ENCODE measurements at places on chromosomes 2 and 18.

DNA sequence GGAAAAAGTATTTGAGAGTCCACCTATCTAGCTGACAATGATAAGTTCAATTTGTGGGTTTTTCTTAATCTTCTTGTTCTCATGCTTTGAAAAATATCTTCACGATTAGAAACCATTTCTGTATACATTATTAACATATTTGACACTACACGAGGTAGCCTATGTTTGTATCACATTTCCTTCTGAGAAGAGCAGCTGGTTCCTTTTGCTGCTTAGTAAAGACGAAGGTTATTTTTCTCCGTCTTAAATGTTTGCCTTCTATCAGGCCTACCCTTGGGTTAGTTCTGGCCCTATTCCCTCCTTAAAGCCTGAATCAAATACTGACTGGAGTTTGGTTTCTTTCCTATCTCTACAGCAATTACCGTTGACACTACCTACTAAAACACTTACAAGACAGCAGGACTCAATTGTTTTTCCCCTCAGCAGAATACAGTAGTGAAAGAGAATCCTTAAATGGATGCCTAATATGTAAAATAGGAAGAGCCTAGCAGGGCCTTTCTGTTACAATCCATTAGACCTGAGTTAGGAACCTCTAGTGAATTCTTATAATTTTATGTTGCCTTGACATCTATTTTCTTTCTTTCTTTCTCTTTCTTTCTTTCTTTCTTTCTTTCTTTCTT lies 790.4 kb downstream of the EPHA4 start:
- DNase-seq: no peak

DNA sequence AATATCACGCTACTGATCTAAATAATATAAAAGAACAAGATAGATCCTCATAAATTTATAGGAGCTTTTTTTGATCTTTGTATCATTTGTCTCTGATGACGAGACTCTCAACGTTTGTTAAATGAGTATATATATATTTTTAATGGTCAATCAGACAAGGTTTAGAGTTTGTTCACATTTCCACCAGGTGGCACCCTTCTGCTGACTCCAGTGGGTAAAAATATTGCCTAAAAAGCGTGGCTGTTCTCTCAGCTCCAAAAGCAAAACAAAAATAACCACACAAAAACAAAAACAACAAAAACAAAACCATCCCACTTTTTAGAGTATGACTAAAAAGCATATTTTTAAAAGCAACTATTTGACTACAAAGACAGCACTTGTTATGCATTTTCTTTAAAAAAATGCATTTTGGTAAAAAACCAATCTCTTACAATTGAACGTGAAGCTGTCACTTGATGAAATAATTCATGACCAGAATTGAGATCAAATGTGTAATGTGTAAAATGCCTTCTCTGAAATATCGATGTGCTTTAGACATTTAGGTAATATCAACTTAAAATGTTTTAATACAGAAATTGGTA lies 723.2 kb downstream of the DPP10 start:
- no peak for DNase-seq

GRCh38 chr2:214899751-214900150 lies 90.3 kb upstream of the BARD1 start:
- DNase-seq: no peak

DNA sequence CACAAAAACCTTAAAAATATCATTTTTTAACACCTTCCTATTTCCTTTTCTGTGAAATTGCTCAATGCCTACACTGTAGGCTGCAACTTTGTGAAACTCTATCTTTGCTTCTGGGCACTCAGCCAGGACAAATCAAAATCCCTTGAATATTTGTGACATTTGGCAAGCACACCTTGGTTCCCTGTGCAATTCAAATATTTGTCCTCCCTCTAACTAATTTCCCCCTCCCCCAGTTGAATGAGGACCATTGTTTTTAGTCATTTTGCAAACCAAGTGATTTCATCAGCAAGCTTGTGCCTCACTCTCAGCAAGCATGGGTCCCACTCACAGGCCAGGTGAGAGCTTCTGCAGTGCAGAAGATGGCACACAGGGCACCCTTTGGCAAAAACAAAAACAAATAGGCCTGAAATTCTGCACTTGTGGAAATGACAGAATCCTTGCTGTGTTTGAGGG lies 541.5 kb downstream of the CNTNAP5 start:
- no peak for DNase-seq

DNA sequence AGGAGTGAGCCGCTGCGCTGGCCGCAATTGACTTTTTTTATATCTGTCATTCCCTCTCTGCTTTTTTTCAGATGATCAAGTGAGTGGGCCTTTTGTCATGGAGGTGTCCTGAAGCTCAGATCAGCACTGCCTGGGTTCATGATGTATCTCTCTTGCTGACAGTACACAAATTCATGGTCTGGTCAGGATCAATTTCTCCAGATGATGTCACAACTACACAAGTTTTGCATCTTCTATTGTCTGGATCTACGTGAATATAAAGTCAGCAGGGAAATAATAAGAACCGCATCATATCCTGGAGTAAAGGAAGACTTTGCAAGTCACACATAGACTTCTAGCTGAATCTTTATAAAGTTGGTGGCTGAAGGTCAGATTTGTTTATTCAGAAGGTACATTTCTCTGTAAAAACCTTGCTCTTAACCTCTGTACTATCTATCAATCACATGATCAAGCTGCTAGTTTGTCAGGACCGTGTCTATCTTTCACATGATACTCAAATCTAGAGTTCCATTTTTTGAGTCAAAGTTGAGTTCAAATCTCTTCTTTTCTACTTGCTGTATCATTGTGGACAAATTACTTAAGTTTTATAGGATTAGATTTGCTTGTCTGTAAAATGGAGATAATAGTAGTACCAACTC lies 13.1 kb upstream of the CD28 start:
- no peak for DNase-seq

GRCh38 chr2:9914384-9915065 lies 37.0 kb upstream of the GRHL1 start:
- DNase-seq: peak; percentile 15

GRCh38 chr18:76410033-76410432 lies 85.0 kb downstream of the ZNF516 start:
- DNase-seq: no peak

GRCh38 chr2:34011684-34012083 lies 412.6 kb upstream of the FAM98A start:
- DNase-seq: no peak

GRCh38 chr2:31066086-31066485 lies 72.2 kb downstream of the GALNT14 start:
- no peak for DNase-seq

DNA sequence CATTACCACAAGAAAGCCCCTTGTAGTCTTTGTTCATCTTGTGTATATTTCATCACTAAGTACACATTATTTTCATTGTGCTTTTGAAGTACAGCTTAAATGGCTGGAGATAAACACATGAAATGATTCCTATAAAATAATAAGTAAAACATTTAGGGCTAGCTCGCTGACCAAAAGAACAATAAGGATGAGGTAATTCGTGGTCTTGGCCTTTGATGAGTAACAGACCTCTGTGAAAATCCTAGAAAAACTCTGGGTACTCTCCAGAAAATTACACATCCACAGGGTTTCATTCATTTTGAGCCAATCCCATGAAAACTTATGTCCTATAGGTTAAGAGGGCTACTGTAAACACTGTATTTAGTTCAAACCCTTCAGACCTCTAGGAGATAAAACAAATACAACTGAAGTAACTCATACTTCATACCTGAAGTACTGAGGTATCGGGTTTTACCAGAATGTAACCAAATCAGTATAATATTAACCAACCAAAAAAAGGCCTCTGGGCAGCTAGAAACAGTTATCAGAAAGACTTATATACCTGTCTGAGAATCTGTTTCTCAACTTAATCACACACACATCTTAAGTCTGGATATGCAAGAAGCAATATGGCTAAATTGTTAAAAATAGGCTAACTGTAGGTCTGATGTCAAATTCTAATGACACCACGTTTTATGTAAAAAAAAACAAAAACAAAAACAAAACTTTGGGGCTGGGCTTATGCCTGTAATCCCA lies 31.0 kb downstream of the CFAP36 start:
- no peak for DNase-seq

DNA sequence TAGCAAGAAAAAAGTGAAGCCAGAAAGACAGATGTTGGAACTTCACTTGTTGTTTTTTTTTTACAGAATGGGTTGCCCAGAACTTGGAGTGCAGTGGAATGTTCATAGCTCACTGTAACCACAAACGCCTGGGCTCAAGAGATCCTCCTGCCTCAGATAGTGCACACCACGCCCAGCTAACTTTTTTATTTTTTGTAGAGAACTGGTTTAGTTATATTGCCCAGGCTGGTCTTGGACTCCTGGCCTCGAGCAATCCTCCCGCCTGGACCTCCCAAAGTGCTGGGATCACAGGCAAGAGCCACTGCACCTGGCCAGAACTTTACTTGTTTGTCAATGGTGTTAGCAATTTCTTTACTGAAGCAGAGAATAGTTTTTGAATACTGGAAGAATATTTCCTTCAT lies 11.9 kb upstream of the ASPRV1 start:
- no peak for DNase-seq

- DNase-seq: no peak
Observed at GRCh38 chr2:145032791-145033190, 512.9 kb upstream of the ZEB2 start.

- no peak for DNase-seq
Observed at GRCh38 chr2:163373496-163373895, 362.3 kb downstream of the FIGN start.

- DNase-seq: no peak
Observed at GRCh38 chr2:27003857-27004256, 28.9 kb upstream of the TMEM214 start.

GRCh38 chr2:60495041-60495625 lies 58.3 kb downstream of the BCL11A start:
- no peak for DNase-seq

- no peak for DNase-seq
Observed at GRCh38 chr2:17649026-17649425, 104.6 kb downstream of the SMC6 start.

DNA sequence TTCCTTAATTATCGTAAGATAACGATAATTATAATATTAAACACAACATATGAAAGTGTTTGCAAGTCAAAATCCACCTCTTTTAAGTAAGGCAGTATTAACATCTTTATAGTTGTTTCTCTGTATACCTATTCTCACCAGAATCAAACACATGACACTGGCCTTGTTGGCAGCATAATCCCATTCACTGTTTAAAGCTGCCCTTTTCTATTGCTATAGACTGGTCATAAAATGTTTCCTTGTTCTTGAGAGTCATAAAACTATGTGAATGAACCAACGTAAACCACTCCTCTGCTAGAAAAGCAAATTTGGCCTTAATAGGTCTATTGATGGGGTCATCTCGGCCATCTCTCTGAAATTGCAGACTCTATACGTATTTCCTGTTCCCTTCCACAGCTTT lies 293.1 kb downstream of the SLC8A1 start:
- no peak for DNase-seq

DNA sequence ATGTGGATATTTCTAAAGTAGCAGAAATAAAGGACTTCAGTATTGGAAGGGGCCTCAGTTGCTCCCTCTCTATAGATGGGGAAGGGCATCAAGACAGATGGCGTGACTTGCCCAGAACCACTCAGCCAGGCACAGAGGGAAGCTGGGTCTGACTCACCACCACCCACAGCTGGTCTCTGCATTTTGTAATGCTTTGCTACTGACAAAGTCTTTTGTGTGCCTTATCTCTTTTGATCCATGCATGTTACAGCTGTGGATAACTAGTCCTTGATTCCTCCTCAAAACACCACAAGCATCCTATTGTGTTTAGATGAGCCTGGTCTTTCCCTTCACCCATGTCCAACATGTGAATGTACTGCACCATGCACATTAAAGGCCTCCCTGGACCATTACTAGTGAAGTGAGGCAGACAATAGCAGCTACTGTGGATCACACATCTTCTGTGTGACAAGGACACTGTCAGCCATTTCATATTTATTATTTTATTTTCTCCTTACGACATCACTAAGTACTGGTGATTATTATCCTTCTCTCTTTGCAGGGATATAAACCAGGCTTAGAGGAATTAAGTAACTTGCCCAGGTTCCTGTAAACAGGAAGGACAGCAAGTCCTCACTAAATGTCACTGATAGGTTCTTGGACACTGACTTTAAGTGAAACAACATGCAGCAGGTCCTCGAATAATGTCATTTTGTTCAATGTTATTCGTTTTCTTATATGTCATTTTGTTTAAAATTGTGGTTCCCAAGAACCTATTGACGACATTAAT lies 29.6 kb upstream of the IL37 start:
- DNase-seq: no peak

DNA sequence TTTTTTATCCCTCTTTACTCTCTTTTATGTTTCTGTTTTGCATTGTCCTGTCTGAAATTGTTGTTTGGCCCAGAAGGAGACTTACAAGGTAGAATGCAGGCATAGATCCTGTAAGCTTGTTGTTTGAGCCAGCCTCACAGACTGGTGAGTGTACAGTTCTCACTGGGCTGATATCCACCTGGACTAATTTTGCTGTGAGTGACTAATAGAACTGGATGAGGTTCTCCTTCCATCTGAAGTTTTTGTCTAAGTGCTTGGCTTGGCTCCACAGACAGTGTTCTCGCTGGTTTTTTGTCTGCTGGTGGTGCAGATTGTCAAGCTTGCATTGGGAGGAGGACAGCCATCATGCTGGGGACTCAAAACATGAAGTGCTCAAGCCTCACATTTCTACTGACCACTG lies 495.7 kb downstream of the TSN start:
- no peak for DNase-seq

DNA sequence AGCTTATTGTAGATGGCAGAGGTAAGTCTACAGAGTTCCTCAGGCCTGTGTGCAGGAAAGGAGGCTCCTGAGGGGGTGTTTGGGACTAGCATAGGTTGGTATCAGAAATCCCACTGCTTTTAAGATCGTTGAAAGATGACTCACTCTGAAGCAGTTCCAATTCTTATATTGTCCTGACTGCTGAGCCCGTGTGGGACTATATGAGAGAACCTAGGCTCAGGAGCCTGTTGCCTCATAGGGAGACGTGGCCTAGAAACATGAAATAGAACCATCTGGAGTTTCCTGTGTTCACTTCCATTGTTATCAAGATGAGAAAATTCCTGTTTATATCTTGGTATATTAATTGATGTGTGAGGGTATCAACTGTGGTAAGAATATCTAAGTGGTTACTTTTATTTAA lies 5.7 kb downstream of the CCT7 start:
- DNase-seq: no peak

DNA sequence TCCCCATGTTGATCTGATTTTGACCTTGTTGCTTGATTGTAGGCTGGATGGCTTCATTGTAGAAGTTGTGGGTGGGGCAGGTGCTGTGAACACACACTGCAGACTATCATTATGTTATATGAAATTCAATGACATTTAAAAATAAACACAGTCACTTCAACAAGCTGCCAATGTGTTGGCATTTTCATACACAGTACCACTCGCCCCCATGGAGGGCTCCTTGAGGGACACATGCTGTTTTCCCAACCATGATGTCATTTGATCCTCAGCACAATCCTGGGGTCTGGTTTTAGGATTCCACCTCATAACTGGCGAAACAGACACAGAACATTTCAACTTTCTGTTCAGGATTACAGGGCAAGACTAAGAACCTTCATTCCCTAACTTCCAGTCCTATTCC lies 86.9 kb downstream of the ZCCHC2 start:
- no peak for DNase-seq

GRCh38 chr18:6546229-6546628 lies 131.5 kb upstream of the L3MBTL4 start:
- DNase-seq: no peak
